ENCODE measurements at places on chromosomes 7 and 10.

GRCh38 chr7:116968631-116969030 lies 15.3 kb downstream of the ST7 start:
- DNase-seq, result no peak

DNA sequence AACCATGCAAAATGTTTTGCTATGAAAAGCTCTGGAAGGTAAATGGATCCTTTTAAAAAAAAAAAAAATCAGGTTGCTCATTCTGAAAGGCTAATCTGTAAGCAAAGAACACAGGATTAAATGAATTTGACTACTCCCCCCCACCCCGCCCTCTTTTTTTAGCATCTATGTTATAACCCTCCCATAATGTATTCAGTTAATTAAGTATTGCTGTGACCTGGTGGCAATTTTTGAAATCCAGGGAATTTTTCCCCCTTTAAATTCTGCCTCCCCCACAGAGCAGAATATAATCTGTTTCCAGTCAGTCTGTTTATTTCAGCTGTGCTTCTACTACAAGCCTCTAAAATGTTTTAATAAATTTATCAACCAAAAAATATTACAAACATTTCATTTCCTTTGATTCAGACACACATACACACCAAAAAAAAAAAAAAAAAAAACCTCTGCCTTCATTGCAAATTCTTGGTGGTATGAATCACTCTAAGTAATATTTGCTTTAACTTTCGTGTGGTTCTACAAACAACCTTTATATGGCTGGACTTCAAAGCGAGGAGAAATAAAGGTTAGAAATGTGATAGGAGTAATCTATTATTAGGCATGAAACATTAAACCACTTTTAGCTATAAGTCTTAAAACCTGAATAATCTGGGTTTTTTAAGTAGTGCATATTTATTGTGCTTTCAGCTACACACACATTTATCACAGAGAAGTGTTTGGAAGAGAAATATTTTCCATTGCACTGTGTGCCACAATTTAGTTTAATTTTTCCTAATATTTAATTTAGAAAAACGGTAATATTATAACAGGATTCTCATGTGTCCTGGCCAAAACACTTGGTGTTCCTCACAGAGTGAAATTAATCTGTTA lies 64.4 kb upstream of the ARID5B start:
- peak; percentile 39 for DNase-seq

- no peak for DNase-seq
Observed at GRCh38 chr10:49123981-49124950, 8.9 kb upstream of the VSTM4 start.

- no peak for DNase-seq
Observed at GRCh38 chr10:111018021-111018420, 58.8 kb upstream of the ADRA2A start.

DNA sequence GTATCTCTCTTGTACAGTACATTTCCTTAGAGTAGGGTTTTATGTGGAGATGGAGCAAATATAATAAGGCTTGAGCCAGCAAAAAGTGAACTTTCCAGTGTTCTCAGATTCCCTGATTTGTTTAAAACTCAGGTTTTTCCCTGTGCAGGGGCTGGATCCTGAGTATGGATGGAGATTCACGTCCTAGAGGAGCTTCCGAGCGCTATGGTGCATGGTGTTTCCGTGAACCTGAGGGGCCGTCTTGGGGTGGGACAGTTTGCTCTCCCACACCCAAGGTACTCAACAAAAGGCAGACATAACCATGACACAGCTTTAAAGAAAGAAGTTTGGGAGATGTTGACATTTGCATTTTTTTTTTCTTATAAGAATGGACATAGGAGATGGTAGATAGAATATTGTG lies 122.5 kb downstream of the SEC23IP start:
- no peak for DNase-seq

DNA sequence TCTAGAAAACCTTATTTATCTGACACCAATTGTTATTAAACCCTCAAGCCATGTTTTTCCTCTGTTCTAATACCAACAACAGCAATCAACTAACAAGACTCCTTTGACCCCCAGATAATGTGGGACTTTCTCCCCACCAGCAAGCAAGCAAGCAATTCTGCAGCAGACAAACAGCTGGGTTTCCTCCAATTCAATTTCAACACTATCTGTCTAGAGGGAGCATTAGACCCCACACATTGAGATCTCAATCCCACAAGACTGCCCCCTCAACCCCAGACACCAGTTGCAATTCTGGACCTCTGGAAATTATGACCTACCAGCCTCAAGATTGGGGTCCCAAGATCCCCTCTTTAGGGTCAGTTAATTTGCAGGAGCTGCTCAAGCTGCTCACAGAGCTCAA lies 89.4 kb upstream of the TMEM26 start:
- no peak for DNase-seq

DNA sequence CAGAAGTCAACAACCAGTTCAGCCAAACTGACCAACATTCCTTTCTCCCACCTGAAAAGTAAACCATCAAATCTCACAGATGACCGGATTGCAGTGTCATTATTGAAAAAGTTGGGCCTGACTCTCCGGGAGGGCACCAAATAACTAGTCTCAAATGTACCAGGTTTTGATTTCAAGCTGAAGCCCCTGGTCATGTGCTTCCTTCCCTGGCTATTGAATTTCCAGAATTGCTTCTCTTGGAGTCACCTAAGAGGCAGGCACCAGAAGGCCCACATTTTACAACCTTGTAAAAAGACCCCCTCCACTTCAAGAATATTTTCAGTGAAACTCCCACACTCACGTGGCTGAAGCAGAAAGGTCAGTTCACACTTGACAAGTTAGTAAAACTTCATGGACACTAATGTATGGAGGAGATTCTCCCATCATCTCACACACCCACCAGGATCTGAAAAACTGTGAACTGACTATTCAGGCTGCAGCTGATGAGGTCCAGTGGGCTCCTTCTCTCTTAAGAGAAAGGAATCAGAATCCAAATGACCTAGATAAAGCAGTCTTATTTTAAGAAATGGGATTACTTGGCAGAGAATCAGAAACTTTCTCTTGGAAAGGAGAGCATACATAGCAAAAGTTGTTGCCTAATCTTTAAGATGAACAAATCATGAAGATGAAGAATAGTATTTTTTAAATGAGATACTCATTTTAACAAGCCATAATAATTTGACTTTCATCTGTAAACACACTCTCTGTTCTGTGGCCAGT lies 53.6 kb downstream of the DLD start:
- no peak for DNase-seq

DNA sequence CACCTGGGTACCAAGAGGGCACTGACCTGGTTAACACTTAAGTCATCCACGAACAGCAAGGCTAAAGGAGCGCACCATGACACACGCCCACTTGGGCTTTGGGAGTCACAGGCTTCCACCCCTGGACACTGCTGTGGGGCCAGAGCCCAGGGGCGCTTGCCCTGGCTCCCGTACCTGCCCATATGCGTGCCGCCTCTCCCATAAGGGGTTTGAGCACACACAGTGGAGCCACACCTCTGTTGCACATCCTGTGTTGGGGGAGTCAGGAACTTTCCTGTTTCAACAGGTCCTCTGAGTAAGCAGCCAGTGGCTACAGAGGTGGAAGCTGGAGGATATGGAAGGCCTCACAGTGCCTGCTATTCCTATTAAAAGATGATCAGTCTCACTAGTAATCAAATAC lies 152.0 kb downstream of the REEP3 start:
- no peak for DNase-seq

DNA sequence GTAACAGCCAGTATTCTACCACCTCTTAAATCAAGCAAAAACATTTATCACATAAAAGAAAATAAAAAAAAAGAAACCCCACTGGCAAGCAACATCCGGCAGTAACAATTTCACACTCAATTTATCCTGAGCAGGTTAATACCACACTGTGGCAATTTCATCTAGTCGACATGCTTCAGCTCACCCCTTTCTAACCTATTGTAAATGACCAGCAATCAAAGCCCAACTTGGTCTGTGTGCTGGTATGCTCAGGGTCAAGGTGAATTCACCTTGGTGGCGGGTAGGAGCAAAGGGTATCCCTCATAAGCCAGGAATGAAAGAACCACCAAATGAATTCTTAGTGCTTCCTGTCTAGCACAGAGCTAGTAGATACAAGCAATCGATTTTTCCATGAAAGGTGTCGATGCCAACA lies 109.1 kb upstream of the AFAP1L2 start:
- DNase-seq, result no peak

- DNase-seq, result no peak
Observed at GRCh38 chr7:50145226-50145625, 52.2 kb upstream of the ZPBP start.

DNA sequence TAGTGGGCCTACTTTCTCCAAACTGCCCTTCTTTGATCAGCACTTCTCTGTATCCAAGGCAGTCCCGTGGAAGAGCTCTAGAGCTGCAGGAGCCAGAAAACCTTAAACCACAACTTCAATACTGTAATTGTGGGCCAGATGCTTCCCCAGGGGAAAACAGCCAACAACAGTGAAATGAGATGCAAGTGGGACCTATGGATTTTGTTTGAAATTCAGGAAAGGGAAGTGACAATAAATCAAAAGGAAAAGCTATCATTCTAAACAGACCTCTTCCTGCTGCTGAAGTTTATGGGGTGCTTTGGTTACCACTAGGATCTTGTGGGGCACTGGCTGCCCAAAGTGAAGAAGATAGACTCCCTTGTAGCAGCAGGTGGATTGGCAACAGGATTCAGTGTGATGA lies 1031.7 kb downstream of the LRMDA start:
- DNase-seq, result no peak

DNA sequence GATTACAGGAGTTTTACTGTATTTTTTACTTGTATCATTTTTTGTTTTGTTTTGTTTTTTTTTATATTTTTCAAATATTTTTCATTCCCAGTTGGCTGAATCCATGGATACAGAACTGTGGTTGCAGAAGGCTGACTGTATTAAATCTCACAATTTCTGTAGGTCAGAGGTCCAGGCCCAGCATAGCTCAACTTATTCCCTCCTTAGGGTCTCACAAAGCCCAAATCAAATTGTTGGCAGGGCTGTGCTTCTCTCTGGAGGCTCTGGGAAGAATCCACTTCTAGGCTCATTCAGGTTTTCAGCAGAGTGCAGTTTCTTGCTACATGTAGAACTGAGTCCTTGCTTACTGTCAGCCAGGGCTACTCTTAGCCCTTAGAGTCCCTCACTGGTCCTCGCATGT lies 22.6 kb downstream of the TSPAN14 start:
- no peak for DNase-seq

GRCh38 chr7:29039821-29040578 lies 81.9 kb upstream of the TRIL start:
- no peak for DNase-seq

DNA sequence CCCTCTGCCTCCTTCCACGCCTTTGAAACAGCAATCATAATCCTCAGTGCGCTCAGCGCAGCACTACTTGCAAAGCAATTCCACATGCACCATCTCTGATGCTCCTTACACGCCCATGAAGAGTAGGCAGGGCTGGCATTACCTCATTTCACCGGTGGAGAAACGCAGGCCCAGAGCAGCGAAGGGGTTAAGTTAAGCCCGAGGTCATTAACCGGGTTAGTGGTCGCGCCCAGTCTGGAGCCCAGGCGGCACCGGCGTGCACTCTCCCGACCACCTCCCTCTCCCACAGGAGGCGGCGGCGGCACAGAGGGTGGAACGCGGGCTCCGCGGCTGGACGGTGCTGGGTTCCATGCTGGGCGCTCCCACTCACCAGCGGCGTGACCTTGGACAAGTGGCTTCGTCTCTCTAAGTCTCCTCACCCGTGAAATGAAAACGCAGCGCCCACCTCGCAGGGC lies 515 bp downstream of the FASTK start:
- peak; percentile 4 for DNase-seq

DNA sequence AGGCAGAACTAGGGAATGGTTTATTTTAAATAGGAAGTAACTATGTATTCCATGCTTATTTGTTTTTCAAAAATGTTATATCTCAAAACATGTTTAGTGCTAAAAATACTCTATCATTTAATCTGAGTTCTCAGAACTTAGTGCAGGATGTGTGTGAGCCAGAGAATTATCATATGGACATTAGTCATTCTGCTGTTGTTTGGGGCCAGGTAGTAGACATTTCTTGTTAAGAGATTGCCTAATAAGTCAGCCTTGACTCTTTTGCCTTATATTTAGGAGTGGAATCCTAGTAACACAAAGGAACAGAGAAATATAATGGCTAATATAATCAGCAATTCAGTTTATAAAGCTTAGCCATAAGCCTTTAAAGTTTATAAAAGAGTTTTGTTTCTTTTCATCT lies 149.8 kb downstream of the CCSER2 start:
- no peak for DNase-seq

- DNase-seq, result no peak
Observed at GRCh38 chr7:28607855-28608193, 195.5 kb downstream of the CREB5 start.

DNA sequence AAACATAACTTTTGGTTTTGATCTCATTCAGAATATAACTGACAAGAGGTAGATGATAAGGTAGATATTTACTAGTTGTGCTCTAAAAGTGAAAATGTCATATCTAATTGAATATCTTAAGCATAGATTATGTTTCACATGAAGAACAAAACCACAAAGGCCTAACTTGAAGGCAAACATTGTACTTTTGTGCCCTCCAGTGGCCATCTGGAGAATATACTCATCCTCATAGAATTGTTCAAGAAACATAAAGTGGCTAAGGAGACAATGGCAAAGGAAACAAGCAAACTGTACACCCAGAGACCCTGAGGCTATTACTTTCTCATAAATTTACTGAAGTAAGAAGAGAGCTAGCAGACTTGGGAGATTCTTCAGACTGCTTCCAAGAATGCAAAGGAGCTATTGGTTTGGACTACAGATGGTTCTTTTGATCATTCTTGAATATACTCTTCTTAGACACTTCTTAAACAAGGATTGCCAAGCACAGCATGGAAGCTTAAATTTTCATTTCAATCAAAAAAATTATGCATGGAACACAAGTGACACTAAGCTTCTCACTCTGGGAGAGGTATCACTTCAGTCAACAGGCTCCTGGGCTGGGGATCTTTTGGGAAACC lies 98.2 kb upstream of the DKK1 start:
- peak; percentile 10 for DNase-seq

DNA sequence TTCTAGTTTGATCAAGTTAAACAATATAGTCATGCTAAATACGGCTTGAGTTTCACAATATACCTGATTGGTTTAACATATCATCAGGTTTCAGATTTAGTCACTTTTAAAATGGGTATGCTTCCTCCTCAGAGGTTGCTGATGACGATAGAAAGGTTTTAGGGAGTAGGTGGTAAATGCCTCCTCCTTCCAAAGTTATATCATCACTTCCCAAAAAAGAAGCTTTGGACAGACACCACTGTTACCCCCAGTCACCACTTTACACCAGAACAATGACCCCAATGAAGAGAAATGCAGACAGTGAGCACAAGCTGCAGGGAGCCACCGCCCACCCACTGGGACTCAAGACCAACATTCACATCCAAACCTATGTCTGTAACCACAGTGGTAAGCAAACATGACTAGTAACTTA lies 244.6 kb downstream of the SORCS1 start:
- DNase-seq, result no peak

GRCh38 chr7:96314402-96315124 lies 7.3 kb downstream of the SLC25A13 start:
- no peak for DNase-seq
